ENCODE measurements at places on chromosomes 16 and 17. TPM values are rescaled to one million over a fixed set of nuclear protein-coding genes. Genes with fewer than 3 reads are reported as not detected.

Gene LLGL2
- polyA plus RNA-seq: 80.5 TPM

Gene GAST
- not detected for polyA plus RNA-seq

Gene SPATA32
- 0.40 TPM for polyA plus RNA-seq

Gene ACSM2B
- polyA plus RNA-seq: 0.03 TPM

Gene ZG16
- 0.01 TPM for polyA plus RNA-seq

Gene MMP25
- 6.2 TPM for polyA plus RNA-seq

Gene HS3ST3B1
- 0.87 TPM for polyA plus RNA-seq

Gene MC1R
- 3.2 TPM for polyA plus RNA-seq

Gene UTP4
- 21.4 TPM for polyA plus RNA-seq

Gene AXIN1
- polyA plus RNA-seq: 18.5 TPM

Gene TMEM92
- 6.2 TPM for polyA plus RNA-seq

Gene NTN3
- 0.06 TPM for polyA plus RNA-seq

Gene SSTR5
- polyA plus RNA-seq: not detected

Gene PPL
- polyA plus RNA-seq: 19.9 TPM

Gene PRR15L
- polyA plus RNA-seq: 98.5 TPM

Gene RSAD1
- polyA plus RNA-seq: 28.5 TPM

Gene ARMC7
- polyA plus RNA-seq: 10.2 TPM

Gene KCNG4
- not detected for polyA plus RNA-seq

Gene ATXN7L3
- polyA plus RNA-seq: 50.7 TPM

Gene RDM1
- polyA plus RNA-seq: 0.26 TPM

Gene PLXDC1
- polyA plus RNA-seq: 5.9 TPM

Gene TRAPPC2L
- polyA plus RNA-seq: 106 TPM

Gene MYCBPAP
- 0.73 TPM for polyA plus RNA-seq

Gene HBA1
- 273 TPM for polyA plus RNA-seq

Gene KRTAP9-2
- not detected for polyA plus RNA-seq

Gene RAMP2
- polyA plus RNA-seq: 101 TPM

Gene MMP15
- 23.6 TPM for polyA plus RNA-seq

Gene NOG
- polyA plus RNA-seq: 0.56 TPM

Gene CD300E
- polyA plus RNA-seq: 5.2 TPM

Gene MT4
- polyA plus RNA-seq: not detected

Gene ABCA9
- 3.1 TPM for polyA plus RNA-seq

Gene AOC3
- 55.6 TPM for polyA plus RNA-seq

Gene VMO1
- polyA plus RNA-seq: 21.3 TPM

Gene CSH1
- polyA plus RNA-seq: not detected

Gene VASN
- 29.6 TPM for polyA plus RNA-seq

Gene ARL16
- polyA plus RNA-seq: 59.5 TPM

Gene HOXB9
- not detected for polyA plus RNA-seq
